Neuronal stem cell (in vitro differentiated cells): ENCODE measurements at places on chromosomes 3 and 15.

DNA sequence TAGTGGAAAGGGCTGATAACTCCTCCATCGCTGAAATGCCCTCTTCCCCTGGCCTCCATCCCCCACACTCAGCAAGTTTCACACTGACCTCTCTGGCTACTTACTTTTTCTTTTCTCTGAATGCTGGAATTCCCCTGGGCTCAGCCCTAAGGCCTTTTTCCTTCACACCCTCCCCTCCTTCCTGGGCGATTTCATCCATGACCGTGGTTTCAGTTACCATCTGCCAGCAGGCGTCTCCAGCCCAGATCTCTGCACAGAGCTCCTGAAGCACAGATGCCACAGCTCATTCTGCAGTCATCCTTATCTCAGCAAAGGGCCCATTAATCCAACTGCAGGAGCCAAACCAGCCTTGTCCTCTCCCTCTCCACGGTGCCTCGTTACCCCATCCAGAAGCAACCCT lies 114.0 kb downstream of the RFTN1 start:
- H3K36me3 ChIP-seq, result no peaks in the 10 kb centered on the region
- no peak overlapping the region for H3K4me3 ChIP-seq
- no peak for DNase-seq
- no peaks in the 10 kb centered on the region for H3K27me3 ChIP-seq

DNA sequence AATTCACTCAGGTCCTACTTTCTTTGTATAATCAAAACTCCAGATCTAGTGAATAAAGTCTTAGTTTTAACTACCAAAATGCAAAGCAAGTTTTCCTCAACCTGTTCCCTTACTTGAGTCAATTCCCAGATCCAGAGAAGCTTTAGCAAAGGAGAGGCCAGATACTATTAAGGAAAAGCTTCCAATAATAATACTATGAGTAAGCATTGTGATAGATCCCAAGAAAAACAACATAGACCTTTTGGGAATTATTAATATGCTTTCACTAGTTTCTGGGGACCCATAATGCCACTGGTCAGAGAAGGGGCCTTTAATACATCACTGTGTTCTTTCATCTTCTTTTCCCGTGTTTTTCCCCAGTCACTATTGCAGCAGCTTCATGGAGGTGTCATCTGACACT lies 339.9 kb upstream of the CDIN1 start:
- H3K4me1 ChIP-seq, result no peaks in the 10 kb centered on the region
- no peak overlapping the region for H3K27ac ChIP-seq
- DNase-seq, result no peak
- no peaks in the 10 kb centered on the region for H3K36me3 ChIP-seq

DNA sequence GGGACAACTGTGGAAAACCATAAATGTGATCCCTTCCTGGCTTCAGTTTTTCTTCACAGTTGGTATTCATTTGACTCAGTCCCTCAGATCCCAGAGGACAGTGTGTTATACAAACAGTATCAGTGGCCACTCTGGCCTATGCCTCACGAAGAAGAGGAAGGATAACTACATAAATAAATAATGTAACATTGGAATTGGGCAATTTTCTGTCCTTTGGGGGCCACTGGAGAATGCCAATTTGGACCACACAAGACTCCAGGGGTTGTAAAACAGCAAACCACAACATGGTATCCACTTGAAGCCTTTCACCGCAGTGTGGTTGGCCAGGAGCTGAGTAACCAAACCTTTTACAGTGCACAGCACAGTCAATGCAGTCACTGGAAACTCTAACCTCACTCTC lies 1077.0 kb downstream of the ROBO2 start:
- H3K4me3 ChIP-seq, result no peak overlapping the region
- no peak for DNase-seq
- H3K27me3 ChIP-seq, result no peaks in the 10 kb centered on the region
- no peak overlapping the region for H3K27ac ChIP-seq
- no peaks in the 10 kb centered on the region for H3K4me1 ChIP-seq
- H3K36me3 ChIP-seq, result no peaks in the 10 kb centered on the region

DNA sequence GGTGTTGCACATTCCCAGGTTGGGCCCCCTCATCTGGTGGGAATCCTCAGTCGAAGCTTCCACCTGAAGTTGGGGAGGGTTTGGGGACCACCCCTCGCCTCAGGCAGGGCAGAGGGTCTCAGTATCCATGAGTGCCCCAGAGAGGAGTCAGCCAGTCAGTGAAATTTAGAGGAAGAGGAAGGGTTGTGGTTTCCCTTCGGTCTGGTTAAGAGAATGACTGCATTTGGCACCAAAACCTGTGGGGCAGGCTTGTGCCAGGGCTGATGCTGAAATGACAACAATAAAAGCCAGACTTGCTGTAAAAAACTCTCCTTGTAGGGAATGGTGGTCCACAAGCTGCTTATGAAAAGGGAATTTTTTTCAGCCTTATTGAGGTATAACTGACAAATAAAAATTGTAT lies 22.6 kb downstream of the LMCD1 start:
- H3K36me3 ChIP-seq, result no peaks in the 10 kb centered on the region
- no peak overlapping the region for H3K27ac ChIP-seq
- DNase-seq, result no peak
- no peak overlapping the region for H3K4me3 ChIP-seq
- no peaks in the 10 kb centered on the region for H3K27me3 ChIP-seq

DNA sequence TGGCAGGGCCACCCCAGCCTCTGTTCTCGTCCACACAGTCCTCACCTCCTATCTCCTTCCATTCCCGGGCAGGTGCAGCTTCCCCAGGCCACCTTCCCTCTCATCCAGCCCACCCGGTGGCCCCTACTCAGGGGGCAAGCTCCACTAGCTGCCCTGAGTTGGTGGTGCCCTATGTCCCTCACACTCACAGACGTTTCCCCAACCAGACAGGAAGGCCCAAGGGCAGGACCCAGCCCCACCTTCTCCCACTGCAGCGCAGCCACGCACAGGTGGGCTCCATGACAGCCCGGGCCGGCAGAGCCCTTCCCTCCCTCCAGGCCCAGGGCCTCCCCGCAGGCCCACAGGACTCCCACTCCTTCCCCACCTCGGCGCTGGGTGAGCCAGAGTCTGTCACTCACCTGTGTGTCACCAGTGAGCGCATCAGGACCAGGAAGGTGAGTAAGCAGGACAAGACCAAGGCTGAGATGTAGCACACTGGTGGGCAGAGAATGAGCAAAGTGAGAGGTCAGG lies 11.1 kb downstream of the ISLR start:
- no peaks in the 10 kb centered on the region for H3K36me3 ChIP-seq
- H3K4me3 ChIP-seq, result no peak overlapping the region
- no peak overlapping the region for H3K27ac ChIP-seq
- no peaks in the 10 kb centered on the region for H3K4me1 ChIP-seq

DNA sequence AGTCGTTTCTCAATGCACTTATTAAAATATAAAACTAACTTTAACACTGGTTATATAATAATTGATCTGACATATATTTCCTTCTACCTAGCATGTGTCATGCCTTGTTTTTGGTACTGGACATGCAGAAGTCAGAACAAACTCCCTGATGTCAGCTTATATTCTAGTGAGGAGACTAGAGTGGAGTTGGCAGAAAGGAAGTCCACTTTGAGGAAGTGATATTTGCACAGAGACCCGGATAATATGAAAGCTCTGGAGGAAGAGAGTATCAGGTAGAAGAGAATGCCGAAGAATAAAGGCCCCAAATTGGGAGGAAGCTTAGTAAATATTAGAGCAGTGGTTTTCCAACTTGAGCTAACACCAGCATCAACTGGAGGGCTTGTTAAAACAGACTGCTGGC lies 24.6 kb upstream of the ZNF280D start:
- no peak overlapping the region for H3K4me3 ChIP-seq
- no peaks in the 10 kb centered on the region for H3K4me1 ChIP-seq
- no peaks in the 10 kb centered on the region for H3K27me3 ChIP-seq
- H3K27ac ChIP-seq, result no peak overlapping the region

DNA sequence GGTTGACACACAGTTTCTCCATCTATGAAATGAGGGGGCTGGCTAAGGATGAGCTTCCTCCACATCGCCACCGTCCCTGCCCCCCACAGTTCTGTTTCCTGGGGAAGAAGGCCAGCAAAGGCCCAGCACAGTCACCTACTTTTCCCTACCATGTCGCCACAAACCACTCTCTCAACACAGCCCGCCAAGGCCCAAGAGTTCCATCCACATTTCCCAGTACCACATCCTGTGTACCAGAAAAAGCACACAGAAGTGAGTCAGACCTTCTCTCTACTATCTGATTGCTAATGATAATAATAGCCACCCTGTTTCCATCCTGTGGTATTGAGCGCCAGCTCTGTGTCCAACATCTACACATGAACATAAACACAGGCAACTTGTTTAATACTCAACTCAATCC lies 30.3 kb upstream of the C15orf39 start:
- no peak for DNase-seq
- no peak overlapping the region for H3K27ac ChIP-seq
- no peaks in the 10 kb centered on the region for H3K4me1 ChIP-seq
- no peak overlapping the region for H3K4me3 ChIP-seq

DNA sequence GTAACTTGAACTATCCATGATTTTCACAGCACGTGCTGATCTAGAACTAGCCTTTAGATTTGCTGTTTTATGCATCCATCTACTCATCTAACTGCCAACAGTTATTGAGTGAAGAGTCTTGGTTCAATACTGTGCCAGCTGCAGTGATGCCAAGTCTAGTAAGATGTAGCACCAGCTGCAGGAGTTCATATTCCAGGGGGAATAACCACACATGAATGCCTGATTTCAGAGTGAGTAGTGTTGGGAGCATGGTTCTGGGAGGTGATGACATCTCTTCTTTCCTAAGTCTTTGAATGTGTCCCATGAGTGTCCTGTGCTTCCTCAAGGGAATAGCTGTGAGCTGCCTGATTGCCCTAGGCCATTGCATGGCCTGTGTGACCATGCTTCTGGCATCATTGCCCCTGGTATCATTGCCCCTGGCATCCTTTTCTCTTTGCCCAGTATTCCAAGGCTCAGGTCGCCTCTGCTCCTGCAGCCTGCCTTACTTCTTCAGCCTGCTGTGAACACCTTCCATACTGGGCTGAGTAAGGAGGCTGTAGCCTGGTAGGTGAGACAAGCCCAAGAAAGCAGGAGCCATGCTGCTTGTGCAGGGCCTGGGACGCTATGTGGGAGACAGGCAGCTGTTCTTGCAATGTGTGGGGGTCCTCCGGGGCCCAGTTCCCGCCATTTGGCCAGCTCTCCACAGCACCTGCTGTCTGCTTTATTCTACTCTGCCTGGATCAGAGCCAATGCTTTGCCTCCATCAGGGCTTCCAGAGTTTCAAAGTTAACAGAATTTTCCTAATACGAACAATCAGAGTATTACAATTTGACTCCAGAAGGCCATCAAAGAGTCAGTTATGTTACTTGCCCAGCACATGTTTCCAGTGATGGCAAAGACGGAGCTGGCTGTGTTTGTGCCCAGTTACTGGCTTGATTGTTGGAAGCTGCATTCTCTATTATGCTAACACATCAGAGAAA lies 73.2 kb downstream of the CLSTN2 start:
- no peaks in the 10 kb centered on the region for H3K4me1 ChIP-seq
- no peak overlapping the region for H3K27ac ChIP-seq
- no peak overlapping the region for H3K4me3 ChIP-seq

DNA sequence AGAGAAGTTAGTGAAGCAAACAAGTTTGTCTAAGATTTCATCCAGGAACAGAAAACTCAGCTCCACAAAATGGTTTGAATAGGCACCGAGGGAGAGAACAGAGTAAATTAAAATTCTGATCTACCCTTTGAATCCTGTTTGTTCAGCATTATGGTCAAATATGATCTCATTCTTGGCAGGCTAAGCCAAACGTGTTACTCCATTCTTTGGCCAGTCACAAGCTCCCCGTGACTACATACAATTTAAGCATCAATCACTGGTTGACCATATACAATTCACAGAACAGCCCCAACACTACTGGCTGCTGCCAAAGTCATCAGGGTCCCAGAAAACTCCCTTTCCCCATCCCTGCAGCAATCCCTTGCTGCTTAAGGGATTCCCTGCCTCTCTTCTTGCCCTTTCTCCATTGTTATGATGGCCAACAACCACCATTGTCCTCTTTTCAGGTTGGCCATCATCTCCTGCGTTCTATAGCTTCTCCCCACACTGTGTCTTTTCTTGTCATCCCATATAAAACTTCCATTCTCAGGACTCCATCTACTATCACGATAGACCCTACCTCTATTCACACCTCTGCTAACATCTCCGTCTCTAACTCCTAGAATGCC lies 46.3 kb downstream of the GOLIM4 start:
- no peak for DNase-seq
- H3K27ac ChIP-seq, result no peak overlapping the region
- H3K27me3 ChIP-seq, result no peaks in the 10 kb centered on the region

DNA sequence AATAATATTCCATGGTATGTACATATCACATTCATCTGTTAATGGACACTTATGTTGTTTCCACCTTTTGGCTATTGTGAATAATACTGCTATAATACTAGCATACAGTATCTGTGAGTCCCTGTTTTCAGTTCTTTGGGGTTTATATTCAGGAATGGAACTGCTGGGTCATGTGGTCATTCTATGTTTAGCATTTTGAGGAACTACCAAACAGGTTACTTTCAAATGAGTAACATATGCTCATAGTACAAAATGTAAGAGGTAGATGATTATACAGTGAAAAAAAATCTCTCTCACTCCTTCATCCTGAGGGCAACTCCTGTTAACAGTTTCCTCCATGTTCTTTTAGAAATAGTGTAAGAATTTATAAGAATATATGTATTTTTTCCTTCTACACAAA lies 162.2 kb downstream of the PLD1 start:
- DNase-seq, result no peak
- H3K36me3 ChIP-seq, result no peaks in the 10 kb centered on the region
- no peaks in the 10 kb centered on the region for H3K27me3 ChIP-seq
- H3K4me3 ChIP-seq, result no peak overlapping the region
- peaks cover 1% of the 10 kb centered on the region for H3K4me1 ChIP-seq

DNA sequence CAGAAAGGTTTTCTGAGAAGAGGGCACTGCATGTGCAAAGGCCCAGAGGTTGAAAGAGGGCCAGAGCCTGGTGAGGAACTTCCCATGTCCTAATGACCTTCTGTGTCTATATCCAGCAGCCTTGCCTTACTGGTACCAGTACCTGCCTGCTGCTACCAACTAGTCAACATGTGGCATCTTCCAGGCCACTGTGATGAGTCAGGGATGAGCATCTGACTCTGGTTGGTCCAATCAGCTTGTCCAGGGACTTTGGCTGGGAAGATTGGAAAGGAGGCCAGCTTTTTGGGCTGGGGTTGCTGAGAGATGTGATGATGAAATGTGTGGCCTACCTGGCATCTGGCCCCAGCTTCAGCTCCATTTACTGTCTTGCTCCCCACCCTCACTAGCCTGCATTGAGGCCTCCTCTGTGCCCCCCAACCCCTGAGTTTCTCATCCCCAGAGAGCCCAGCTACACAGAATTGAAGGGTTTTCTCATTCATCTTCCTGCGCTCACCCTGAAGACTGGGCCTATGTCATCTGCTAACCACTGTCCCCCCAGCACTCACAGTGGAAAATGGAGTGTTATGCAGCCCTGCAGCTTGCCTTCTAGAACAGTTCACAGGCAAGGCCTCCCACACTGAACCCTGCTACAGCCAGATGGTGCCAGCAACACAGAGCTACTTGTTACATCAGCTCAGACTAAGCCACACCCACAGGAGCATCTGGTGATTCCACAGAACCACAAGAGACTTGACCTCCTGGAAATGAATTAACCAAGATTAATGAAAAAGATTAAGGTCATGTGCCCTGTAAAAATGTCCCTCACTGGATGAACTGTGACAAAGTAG lies 1.3 kb upstream of the TWF2 start:
- H3K36me3 ChIP-seq, result peaks cover 2% of the 10 kb centered on the region
- no peaks in the 10 kb centered on the region for H3K27me3 ChIP-seq
- H3K27ac ChIP-seq, result no peak overlapping the region
- no peak for DNase-seq

- H3K36me3 ChIP-seq, result no peaks in the 10 kb centered on the region
- H3K4me1 ChIP-seq, result no peaks in the 10 kb centered on the region
- no peak overlapping the region for H3K4me3 ChIP-seq
- DNase-seq, result no peak
- no peak overlapping the region for H3K27ac ChIP-seq
- H3K27me3 ChIP-seq, result no peaks in the 10 kb centered on the region
Observed at GRCh38 chr15:70597056-70597603, 166.2 kb downstream of the UACA start.
